DMS53 (cell line): ENCODE measurements at places on chromosomes 1 and 21.
A peak's percentile ranks its signal among the peaks of the same experiment; 100 is the strongest.

- DNase-seq: no peak
These were observed 56.3 kb downstream of the KIAA0040 start for GRCh38 chr1:175136246-175136645.

GRCh38 chr1:111958851-111959250, 30.6 kb downstream of the KCND3 start:
- DNase-seq: no peak

DNA sequence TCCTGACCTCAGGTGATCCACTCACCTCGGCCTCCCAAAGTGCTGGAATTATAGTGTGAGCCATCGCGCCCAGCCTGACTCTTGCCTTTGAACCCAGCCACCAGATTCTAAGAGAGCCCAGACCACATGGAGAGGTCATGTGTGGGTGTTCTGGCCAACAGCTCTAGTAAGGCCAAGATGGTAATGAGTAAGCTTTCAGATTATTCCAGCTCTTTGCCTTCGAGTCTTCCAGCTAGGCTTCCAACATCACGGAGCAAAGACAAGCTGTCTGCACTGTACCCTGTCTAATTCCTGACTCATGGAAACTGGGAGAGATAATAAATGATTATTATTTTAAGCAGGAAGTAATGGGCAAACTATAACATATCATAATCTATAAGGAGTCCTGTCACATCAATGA, 14.8 kb upstream of the ZFP69B start:
- no peak for DNase-seq

DNA sequence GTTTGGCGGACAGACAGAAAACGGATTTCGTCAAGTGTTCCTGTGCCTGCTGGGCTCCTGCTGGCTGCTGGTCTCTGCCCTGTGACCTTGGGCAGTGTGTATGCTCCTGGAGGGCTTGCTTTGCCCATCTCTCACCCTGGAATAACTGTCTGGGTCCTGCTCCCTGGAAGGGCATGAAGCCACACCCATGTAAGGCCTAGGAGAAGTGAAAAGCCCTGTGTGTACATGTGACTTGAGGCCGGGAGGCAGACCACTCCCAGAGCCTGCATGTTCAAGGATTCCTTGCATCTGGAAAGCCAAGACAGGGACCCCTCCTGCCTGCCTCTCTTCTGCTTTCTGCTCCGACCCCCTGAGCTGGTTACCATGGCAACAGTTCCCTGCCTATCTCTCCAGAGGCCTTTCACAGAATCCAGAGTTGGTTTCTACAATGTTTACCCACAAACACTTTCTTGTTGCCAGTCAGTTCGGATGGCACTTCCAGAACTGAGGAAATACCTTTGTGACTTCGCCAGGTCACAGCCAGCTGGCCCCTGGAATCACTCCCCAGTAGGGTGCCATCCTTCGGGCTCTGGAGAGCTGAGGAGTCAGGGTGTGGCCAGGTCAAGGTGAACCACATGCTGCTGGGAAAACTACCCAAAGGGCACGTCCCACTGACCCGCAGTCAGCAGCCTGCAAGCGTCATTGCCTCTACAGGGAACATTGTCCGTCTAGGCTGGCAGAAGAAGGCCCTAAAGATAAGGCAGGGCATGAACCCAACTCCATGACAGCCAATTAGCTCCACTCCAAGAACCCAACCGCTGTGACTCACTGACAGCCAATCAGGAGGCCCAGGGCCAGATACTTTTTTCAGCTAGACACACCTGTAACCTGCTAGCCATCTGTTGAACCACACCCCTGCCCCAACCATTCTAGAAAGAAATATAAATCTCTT, 14.7 kb upstream of the GPR37L1 start:
- peak; percentile 55 for DNase-seq

- DNase-seq: no peak
These were observed 29.2 kb downstream of the CEP104 start for GRCh38 chr1:3827813-3828307.

GRCh38 chr1:43250351-43250761, 19.4 kb upstream of the TMEM125 start:
- DNase-seq: no peak

GRCh38 chr1:241045659-241046058, 311.3 kb downstream of the RGS7 start:
- no peak for DNase-seq

- DNase-seq: no peak
These were observed 5.5 kb downstream of the TRABD2B start for GRCh38 chr1:47991673-47992072.

- DNase-seq: no peak
These were observed 73.1 kb downstream of the PRKAB2 start for GRCh38 chr1:147099192-147099591.

GRCh38 chr1:193285641-193286040, 99.2 kb upstream of the B3GALT2 start:
- DNase-seq: no peak

GRCh38 chr1:21334214-21335087, 44.2 kb upstream of the ECE1 start:
- peak; percentile 79 for DNase-seq

DNA sequence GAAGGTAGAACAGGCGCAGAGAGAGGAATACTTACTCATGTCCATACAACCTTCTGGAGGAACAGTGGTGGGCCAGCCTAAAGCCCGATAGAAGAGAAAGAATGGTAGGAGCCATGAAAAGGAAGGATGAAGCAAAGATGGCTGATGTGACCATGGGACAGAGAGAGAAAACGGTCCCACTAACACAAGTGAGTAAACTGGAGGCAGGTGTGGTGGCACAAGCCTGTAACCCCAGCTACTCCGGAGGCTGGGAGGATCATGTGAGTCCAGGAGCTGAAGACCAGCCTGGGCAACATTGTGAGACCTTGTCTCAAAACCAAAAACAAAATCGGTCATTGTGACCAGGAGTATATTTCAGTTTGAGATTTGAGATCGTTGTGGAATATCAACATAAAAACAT, 49.4 kb downstream of the C1orf198 start:
- DNase-seq: no peak

- no peak for DNase-seq
These were observed 29.6 kb downstream of the TMEM63A start for GRCh38 chr1:225852413-225853124.

DNA sequence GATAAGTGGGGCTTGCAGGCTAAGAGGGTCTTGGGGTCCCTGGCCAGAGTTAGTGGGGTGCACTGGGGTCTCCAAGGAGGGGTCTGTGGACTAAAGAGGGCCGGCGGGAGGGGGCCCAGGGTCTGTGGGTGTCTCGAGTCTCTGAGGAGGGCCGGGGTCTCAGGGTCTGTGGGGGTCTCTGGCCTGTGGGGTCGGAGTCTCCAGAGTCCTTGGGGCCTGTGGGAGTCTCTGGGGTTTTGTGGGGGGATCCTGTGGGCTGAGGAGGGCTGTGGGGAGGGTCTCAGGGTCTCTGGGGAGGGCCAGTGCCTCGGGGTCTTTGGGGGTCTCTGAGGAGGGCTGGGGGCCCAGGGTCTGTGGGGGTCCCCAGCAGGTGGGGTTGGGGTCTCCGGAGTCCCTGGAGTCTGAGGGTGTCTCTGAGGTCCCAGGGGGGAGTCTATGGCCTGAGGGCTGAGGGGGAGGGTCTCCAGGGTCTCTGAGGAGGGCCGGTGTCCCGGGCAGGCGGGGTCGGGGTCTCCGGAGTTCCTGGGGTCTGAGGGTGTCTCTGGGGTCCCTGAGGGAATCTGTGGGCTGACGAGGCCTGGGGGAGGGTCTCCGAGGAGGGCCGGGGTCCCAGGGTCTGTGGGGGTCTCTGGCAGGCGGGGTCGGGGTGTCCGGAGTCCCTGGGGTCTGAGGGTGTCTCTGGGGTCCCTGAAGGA, 628 bp upstream of the PLEKHM2 start:
- no peak for DNase-seq

DNA sequence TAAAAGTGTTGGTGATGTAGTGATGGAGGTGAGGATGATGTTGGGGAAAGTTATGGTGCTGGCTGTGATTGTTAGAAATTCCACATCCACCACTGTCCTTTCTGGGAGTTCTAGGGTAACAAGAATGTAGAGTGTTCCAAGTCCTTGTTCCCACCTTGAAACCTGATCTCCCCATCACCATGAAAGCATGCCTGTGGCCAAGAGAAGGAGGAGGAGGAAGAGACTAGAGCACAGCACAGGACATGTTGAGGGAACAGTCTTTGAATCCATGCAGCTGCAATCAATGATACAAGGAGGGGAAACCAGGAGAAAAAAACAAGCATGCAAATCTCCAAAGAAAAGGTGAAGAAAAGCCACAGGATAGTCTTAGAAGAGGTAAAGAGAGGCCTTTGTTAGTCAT, 45.9 kb upstream of the ARTN start:
- DNase-seq: no peak

DNA sequence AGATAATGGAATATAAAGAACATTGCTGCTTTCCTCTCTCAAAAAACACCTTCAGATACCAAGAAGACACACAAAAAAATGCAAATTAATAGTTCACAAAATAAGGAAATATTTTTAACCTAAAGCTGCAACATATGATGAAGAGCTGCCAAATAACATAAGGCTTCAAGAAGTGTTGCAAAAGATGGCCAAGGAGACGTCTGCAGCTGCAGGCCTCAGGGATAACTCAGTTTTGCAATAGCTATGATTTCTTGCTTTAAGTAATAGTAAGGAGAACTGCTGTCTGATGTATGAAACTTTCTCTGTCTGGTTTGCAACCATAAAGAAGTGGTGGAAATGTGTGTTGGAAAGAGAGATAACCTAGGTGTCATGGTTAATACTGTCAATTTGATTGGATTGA, 1237.5 kb downstream of the MRPL39 start:
- DNase-seq: no peak

DNA sequence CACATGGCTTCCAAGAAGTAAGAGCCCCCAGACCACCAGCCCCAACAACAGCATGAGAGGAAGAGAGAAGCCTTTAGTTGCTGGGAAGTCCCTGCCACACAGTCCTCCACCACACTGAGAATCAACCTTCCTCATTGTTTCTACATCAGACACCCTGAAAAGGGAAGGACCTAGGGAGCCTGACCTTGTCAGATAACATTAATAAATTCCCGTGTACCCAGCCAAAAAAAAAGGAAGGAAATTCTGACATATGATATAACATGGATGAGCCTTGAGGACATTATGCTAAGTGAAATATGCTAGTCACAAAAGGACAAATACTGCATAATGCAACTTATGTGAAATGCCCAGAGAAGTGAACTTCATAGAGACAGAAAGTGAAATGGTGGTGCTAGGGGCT, 65.6 kb upstream of the ARHGAP29 start:
- DNase-seq: no peak

- peak; percentile 12 for DNase-seq
These were observed 9.8 kb downstream of the PHC2 start for GRCh38 chr1:33420870-33421775.

- no peak for DNase-seq
These were observed 332 bp downstream of the KCNJ6 start for GRCh38 chr21:37915941-37916309.
